ENCODE measurements at places on chromosomes 12 and 14.
A peak's percentile ranks its signal among the peaks of the same experiment; 100 is the strongest.

- DNase-seq = no peak
Observed at GRCh38 chr12:59191372-59191771, 271.1 kb upstream of the LRIG3 start.

DNA sequence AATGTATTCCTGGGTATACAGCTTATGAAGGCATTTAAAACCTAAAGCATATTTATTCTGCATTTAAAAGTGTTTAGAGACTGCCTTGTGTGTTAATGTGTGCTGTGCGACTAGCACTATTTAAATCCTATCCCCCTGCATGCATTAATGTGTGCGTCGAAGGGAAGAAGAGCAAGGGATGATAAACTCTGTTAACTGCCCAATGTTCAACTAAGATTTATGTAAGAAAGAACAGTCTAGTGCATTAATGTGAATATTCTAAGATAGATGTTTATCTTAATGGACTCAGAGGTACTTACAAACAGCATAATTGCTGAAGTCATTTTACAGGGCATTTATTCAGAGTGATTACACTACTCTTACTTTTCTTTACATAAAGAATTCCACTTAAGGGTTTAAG, 424.8 kb downstream of the DIO2 start:
- no peak for DNase-seq

DNA sequence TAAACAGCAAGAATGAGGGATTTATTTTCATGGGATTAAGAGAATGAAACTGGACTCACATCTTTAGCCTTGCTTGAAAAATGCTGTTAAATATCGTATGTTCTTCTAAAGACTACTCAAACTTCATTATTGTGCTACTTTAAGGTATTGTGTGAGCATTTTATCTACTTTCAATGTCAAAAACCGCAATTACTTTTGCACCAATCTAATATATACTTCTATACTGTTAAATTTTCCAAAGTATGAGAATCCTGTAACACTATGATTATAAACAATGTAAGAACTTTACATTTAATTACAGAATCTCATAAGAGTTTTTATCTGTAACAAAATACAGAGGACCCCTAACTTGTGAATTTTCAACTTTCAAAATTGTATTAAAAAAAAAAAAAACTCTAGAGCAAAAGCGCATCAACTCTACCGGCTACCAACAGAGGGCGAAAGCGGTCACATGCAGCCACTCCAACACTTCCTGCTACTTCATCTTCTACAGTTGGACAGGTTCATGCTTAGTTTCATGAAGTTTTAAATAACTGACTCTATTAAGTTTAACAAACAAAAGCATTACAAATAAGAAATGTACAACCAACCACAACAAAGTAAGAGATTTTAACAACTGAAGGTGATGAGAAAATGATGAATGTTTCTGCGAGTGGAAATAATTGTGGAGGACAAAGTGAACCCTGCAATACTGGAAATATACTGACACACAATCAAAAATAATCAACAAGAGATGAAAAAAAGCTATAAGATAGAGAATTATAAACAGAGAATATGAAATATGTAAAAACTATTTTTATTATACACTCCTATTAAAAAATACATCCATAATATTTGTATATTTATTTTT, 210.9 kb downstream of the MED13L start:
- peak; percentile 54 for DNase-seq

- no peak for DNase-seq
Observed at GRCh38 chr12:27176765-27177164, 67.3 kb upstream of the STK38L start.

DNA sequence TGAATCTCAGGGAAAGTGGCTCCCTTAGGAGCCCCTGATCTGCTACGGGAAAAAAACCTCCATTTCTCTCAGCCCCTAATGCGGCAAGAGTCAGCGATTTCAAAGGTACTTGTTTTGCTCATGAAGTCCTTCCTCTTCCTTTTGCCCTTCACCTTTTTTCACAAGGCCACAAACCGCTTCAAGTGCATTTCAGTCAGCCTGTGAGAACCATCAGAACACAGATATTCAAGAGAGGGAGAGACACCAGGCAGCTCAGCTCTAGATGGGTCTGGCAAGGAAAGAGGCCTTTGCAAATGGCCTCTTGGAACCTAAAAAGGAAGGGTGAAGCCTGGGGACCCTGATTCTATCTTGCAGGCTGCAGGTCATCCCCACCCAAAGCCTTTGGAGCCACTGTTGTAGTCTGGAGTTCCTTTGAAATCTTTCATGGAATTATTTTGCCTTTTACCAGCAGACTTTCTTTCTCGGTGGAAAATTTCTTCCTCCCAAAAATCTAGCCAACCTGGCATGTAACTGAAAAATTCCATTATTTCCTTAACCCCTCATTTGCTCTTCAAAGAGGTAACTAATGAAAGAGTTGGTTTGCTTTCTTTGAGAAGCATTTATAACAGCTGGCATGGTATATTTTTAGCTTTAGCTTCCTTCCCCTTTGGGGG, 145.0 kb downstream of the SAMD4A start:
- DNase-seq = no peak

GRCh38 chr14:35079742-35080141, 33.7 kb downstream of the FAM177A1 start:
- DNase-seq = no peak
